Fibroblast of skin of scalp (primary cell): ENCODE measurements at places on chromosomes 11 and 22.

GRCh38 chr11:95989076-95989605 is 65.2 kb upstream of the MTMR2 start:
- no peak for DNase-seq

GRCh38 chr11:827146-827896 is 398 bp upstream of the CRACR2B start:
- DNase-seq, result no peak

- peak; percentile 45 for DNase-seq
Observed at GRCh38 chr11:122317305-122317704, 201.3 kb upstream of the BLID start.

DNA sequence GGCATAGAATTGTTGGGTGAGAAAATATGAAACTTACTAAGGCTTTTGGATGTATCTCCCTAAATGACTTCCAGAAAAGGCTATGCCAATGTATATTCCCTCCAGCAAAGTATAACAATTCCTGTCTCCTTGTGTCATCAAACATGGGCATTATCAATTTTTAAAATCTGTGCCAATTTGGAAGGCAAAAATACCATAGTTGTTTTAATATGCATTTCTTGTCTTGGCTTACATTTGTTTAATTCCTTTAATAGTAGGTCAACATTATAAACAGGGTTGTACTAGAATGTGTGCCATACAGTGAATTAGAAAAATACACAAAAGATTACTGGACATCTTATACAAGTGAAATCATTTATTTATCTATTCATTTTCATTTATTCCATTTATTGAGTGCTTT is 41.6 kb downstream of the DCUN1D5 start:
- peak; percentile 68 for DNase-seq

- DNase-seq, result peak; percentile 7
Observed at GRCh38 chr11:124108156-124108555, 7.1 kb upstream of the VWA5A start.

- no peak for DNase-seq
Observed at GRCh38 chr22:37639771-37640590, 512 bp downstream of the SH3BP1 start.

- DNase-seq, result peak; percentile 36
Observed at GRCh38 chr11:19963697-19964387, 196.4 kb downstream of the DBX1 start.

DNA sequence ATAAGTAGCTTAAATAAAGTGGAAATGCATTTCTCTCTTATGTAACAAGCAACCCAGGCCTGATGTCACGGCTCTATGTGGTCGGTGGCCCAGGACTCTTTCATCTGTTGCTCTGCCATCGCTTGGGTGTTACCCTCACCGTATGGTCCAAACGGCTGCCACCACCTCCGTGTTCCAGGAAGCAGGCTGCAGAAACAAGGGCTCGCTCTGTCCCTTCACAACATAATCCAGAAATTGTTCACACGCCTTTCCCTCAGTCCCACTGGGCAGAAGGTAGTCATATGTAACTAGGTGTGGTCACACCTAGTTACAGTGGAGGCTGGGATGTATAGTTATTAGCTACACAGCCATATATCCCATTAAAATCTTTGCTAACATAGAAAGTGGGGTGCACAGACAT is 421.0 kb downstream of the SOX6 start:
- DNase-seq, result no peak

- DNase-seq, result no peak
Observed at GRCh38 chr11:9462806-9463537, 2.2 kb downstream of the ZNF143 start.

DNA sequence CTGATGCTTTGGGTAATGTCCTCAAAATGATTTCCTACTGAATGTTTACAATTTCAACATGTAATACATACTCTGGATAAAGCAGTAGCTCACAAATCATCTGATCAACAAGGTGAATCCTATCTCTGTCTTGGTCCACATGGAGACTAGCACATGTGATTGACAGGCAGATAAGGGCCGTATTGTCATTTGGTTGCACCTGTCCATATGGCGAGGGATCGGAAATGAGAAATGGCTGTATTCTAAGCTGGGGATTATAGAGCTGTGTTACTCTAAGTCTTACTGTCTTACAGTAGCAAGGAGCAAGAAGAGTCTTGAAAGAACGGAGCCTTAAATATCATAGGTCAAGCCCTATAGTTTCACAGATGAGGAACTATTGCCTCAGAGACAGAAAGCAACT is 55.7 kb downstream of the APIP start:
- no peak for DNase-seq

- DNase-seq, result no peak
Observed at GRCh38 chr11:87909178-87909577, 266.1 kb downstream of the RAB38 start.

DNA sequence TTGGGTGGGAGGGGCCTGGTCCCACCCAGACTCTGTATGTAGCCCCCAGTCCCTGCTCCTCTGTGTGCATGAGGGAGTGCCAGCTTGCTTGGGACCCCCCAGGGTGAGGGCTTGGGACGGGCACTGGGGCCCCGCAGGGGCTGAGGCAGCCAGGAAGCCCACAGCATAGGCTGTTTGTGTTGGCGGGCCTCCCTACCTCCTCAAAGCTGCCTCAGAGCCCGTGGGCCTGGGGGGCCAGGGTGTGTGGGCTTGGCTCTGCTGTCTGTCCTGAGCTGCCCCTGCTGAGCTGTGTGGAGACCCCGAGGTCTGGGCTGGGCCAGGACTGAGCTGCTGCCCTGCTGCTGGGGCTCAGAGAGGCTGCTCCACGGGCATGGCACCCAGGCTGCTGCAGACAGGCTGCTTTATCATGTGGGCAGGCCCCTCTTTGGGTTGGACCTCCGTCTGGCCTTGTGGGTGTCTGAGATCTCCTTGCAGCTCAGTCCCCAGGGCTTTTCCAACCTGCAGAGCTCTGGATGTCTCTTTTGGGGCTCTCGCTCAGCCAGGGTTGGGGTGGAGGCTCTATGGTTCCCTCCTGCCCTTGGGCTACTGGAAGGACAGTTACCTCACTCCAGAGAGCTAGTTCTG is 3.3 kb downstream of the TSPAN4 start:
- DNase-seq, result peak; percentile 78

GRCh38 chr11:117606211-117606610 is 190.8 kb downstream of the DSCAML1 start:
- no peak for DNase-seq

DNA sequence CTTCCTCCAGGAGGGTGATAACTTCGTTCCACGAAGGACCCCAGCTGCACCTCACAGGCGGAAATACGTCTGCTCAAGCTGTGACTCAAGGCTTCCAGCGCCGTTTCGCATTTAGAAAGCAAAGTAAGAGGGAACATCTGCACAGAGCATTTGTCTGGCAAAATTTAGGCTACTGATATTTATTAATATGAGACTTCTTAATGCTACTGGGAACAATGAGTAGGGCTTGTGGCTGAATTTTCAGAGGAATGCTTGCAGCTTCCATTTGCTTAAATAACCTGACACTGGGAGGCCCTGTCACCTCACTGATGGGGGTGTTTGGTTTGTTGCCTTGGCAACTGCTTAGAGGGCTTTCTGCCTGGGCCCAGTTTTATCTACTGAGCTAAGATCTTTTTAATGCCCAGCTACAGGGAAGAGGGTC is 14.7 kb upstream of the ST14 start:
- DNase-seq, result no peak

GRCh38 chr11:134662629-134663360 is 250.8 kb upstream of the B3GAT1 start:
- DNase-seq, result no peak

- DNase-seq, result peak; percentile 18
Observed at GRCh38 chr22:26852176-26852575, 194.8 kb downstream of the MIAT start.

- no peak for DNase-seq
Observed at GRCh38 chr11:31150011-31150410, 219.5 kb downstream of the DCDC1 start.

- DNase-seq, result no peak
Observed at GRCh38 chr22:45861259-45861658, 115.7 kb downstream of the WNT7B start.

DNA sequence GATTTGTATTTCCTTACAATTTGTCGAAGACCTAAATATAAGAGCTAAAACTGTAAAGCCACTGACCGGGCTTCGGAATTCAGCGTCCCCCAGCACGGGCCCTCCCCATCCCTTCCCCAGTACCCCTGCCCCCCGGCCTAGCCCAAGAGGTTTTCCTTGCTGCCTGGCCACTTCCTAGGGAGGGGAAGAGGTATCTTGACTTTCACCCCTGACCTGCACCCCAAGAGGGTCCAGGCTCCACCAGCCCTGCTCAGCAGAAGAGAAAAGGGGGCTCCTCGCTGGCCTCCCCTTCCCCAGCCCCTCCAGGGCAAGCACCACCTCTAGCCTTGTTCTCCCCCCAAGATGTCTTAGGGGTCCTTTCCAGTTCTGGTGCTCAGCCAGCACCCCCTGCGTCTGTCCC is 26.1 kb upstream of the CARS1 start:
- DNase-seq, result no peak

DNA sequence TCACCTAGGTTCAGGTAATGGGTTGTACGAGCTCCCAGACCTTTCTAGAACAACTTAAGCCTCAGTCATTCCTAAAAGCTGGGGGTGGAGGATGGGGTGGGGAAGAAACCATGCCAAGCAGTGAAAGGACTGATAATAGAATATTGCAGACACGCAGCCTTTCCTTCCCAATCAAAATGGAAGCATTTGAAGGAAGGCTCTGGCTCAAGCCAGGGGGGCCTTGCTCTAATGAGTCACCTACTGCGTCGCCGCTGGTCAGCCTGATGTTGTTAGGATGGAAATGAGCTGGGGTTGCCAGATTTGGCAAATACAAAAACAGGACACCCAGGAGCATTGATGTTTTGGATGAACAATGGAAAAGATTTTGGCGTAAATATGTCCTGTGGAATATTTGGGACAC is 6.2 kb downstream of the SYT12 start:
- DNase-seq, result no peak

DNA sequence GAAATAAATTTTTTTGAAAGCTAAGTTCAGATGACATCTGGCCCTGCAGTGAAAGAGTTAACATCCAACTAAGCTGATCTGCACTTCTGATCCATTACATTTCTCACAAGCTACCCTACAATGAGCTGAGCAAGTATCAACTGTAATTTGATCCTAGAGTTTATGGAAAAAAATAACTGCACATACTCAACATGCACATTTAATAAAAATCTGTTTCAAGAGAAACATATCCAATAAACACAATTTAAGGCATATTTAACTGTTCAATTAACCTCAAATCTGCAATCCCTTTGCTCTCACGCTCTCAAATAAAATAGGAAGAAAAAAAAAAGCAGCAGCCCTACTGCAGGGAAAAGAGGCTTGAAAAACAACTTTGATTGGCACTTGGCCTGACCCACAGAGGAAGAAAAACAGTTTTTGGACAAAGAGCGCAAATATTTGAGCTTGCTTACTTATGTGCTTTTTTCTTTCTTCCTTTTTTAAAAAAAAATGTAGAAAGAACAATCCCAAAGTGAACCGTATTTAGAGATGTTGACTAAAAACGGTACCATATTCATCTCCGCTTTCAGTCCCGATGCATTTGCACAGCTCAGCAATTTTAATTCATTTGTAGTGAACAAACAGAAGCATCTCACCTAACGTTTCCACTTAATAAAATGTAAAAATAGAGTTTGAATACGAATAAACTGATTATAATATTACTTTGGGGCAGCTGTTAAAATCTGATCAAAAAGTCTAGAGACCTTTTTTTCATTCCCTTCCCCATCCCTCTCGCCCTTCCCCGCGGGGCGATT is 1.6 kb downstream of the SESN3 start:
- DNase-seq, result peak; percentile 22

- DNase-seq, result no peak
Observed at GRCh38 chr11:66915046-66915832, 42.9 kb downstream of the PC start.

DNA sequence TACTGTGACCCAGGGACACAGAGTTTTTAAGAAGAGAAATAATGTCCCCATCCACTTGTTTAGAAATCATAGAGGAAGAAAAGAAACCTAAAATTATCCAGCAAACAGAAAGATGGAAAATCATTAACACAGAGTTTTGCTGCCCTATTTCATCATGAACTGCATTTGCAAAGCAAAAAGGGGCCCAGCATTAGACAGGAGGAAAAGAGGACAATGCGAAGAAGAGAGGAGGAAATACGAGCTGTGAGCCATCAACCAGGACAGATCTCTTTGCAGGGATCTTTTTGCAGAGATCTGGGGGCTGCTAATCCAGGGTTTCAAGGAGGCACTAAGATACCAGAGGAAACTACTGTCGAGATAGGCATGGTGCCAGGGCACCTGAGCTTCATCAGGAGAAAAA is 14.4 kb upstream of the NCAM1 start:
- DNase-seq, result no peak

DNA sequence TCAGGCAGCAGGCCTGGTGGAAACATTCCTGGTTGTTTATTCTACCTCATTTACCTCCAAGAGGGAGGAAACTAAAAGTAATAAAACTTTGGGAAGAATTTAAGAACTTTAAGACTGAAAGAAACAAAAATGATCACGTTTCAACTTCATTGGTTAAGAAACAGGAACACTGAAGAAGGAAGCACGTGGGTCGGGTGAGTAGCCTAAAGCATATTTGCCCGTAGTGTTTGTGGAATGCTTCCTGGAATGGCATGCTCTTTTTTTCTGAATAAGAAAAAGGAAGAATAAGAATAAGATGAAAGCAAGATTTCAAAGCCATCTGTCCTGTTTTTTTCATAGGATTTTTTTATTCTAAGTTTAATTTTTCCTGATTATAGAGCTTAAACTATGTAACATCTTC is 83.1 kb downstream of the WNT11 start:
- peak; percentile 24 for DNase-seq

- DNase-seq, result no peak
Observed at GRCh38 chr22:17106161-17106784, 14.9 kb downstream of the TMEM121B start.

- DNase-seq, result no peak
Observed at GRCh38 chr22:24128631-24129262, 52.5 kb upstream of the SUSD2 start.

- peak; percentile 13 for DNase-seq
Observed at GRCh38 chr11:102685338-102685737, 20.2 kb downstream of the MMP27 start.

- DNase-seq, result no peak
Observed at GRCh38 chr11:34037016-34037415, 14.5 kb upstream of the CAPRIN1 start.

DNA sequence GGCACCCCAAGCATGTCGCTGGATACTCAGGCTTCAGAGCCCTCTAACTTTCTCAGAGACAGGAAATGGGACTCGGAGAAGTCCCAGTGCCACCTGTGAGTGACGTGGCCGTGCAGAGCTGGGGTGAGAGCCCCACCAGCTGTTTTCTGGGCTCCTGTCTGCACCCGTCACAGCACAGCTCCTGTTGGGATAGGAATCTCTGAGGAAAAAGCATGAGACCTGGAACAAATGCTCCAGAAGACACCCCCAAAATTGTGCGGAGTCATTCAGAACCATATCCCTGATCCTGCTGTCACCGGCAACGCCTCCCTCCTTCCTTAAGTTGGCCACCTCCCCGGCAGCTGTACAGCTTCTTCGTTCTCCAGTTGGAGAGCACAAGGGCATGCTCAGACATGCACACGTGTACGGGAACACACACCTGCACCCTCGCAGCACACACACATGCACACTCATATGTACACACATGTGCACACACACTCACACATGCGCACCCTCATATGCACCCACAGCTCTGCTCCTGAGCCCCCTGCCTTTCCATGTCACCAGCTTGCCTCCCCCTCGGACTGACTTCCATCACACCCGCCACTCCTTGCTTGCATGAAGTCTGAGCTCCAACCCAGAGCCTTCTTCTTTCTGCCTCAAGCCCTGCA is 1430.0 kb downstream of the BRD1 start:
- DNase-seq, result no peak

GRCh38 chr11:105033781-105034180 is 1.2 kb downstream of the CASP1 start:
- no peak for DNase-seq

- DNase-seq, result no peak
Observed at GRCh38 chr11:16367252-16367651, 10.9 kb upstream of the SOX6 start.
